ENCODE measurements at places on chromosomes 3 and 15.

- DNase-seq, result no peak
Observed at GRCh38 chr3:46979958-46980497, 562 bp downstream of the NBEAL2 start.

GRCh38 chr15:72285402-72285801 is 13.0 kb upstream of the PARP6 start:
- peak; percentile 16 for DNase-seq

- DNase-seq, result no peak
Observed at GRCh38 chr3:77189684-77190083, 149.8 kb downstream of the ROBO2 start.

DNA sequence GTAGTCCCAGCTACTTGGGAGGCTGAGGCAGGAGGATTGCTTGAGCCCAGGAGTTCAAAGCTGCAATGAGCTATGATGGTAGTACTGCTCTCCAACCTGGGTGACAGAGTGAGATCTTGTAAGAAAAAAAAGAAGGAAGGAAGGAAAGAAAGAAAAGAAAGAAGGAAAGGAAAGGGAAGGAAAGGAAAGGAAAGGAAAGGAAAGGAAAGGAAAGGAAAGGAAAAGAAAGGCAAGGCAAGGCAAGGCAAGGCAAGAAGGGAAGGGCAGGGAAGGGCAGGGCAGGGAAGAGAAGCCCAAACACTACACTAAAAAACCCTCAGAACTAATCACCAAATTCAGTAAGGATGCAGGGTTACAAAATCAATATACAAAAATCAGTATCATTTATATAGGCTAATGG is 341.6 kb downstream of the ERC2 start:
- no peak for DNase-seq

DNA sequence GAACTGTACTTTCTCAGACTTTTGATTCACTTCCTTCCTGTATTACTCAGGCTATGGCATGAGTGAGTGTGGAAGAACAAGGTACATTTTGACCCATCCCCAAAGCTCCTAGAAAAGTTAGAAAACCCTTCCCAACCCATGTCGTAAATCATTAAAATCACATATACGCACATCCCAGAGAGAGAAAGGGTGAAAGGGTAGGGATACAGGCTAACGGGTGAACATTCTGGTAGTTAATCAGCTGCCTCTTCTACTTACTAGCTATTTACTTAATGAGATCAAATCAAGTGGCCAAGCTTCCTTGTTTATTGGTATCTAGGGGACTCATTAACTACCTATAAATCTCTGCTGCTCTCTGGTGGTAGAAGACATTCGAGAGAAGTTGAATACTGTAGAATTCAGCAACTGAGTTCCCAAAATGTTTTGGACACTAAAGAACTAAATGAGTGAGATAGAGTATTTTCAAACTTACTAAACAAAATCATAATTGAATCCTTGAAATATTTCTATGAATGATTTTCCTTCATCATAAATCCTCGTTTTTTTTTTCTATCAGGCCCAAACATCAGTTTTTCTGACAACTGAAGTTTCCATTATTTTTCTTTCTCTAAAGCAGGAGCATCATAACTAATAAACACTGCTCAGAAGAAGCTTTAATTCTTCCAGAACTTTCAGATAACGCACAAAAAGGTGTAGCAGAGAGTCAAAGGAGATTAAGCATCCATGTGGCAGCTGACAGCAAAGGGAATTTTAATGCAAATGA is 124.2 kb downstream of the IMPG2 start:
- DNase-seq, result peak; percentile 66

DNA sequence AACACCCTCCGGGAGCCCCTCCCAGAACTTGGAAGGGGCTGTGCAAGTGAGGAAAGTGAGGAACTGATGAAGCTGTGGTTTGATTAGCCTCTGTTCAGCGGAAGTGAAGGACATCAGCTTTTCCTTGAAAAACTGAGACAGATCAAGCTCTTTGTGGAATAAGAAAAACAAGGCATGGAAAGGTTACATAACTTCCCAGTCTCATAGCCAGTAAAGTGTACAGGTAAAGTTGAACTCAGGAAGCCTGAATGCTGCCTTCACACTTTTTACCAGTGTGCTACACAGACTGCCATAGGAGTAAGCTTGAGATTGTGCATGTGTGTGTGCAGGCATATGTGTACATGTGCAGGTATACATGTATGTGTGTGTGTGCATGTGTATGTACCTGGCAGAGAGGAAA is 293.2 kb downstream of the FGF12 start:
- no peak for DNase-seq

DNA sequence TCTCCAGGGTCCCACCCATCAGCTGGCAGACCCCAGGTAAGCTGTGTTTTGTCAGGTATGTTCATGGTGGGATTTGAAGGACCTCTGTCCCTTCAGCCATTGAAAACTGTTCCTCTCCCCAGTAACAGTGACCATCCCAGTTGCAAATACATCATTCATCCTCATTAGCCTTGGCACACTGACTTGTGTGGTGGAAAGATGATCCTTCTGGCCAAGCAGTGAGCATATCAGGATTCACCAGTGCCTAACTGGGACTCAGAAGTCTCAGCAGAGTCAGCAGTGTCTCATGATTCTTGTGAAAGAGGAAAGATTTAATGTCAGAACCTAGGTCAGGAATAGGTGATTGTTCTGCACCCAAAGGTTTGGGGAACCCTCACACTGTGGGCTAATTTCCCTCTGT is 90.2 kb downstream of the DNAJB8 start:
- no peak for DNase-seq

DNA sequence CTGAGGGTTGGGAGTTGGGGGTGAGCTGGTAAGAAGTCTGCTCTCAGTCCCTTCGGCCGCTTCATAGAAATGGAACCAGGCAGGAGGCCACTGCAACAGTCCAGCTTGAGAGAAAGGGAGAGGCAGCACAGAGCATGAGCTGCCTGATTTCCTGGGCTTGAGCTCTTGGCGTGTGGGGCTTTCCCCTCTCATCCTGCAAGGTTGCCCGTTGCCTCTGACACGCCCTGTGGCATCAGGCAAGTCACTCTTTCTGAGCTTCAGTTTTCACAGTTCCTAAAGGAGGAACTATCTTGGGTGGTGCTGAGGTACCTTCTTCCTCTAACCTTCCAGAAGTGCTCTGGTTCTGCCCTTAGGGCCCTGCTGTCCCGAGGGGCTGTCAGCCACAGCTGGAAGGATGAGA is 4.9 kb downstream of the MESP2 start:
- no peak for DNase-seq

- peak; percentile 60 for DNase-seq
Observed at GRCh38 chr3:73508330-73508954, 116.3 kb downstream of the PDZRN3 start.

All from A549 (cell line).